ENCODE measurements at places on chromosomes 12 and 14.

DNA sequence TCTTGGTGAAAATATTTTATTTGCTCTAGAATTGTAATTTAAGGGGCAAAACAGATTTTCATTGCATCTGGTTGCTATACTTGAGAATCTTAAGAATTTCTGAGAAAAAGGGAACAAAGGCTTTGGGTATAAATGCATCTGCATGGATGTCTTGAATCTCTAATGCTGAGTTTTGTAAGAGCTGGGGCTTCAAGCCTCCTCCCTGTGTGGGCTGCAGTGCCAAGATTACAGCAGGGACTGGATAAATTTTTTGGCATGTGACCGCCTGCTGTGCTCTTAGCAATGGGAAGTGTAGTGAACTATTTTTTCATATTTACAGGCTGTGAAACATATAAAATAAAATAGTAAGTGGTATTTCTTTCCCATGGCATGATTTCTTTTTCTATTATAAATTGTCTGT, 70.0 kb downstream of the SLC38A6 start:
- DNase-seq, result no peak

GRCh38 chr14:88005978-88006851, 1.3 kb downstream of the GPR65 start:
- DNase-seq, result peak; percentile 42

DNA sequence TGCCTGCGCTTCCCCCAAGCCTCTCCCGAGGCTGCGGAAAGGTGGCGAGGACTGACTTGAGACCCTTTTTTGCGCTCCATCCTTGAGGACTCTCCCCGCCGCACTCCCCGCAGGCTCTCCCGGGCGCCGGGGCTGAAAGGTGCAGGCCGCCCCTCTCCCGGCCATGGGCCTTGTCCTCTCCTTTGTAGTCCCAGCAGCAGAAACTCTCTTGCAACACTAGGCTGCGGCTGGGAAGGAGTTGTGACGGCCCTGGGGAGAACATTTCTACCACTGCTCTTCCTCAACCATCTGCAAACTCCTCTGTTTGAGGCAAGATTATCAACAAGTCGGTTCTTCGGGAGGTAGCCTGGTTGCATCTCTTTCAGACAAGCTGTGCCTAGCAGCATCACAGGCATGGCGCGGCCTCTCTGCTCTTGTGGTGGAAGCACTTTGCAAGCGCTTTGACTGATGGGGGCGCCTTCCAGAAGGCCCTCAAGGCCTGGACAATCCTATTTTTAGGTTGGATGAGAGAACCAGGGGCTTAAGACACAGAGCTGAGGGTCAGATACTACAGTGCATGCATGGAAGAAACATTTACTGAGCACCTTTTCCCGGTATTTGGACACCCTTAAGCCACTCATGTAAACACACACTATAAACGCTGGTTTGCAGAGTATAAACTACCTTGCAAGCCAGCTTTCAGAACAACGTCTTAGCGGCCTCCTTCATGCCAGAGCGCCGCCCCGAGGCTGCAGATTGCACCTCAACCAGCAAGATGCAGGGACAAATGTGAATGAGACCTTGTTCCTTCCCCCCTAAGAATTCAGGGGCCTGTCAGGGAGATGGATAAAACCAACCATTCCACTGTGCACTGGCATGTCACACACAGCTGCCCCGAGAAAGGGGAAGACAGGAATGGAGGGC, 1.2 kb upstream of the PRIMA1 start:
- no peak for DNase-seq

DNA sequence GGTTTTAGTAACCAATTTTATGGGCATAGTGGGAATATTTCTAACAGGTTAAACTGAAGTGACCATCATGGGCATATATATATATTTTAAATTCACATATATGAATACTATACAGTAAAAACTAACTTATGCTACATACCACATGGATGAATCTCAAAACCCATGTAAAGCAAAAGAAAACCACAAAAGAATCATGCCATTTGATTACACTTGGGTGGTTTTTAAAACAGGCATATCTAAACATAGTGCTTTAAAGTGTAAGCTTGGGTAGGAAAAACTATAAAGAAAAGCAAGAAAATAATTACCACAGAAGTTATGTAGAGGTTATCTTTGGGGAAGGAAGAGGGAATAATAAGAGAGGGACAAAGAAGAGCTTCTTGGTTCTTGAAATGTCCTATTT, 326.1 kb downstream of the NAV3 start:
- no peak for DNase-seq

DNA sequence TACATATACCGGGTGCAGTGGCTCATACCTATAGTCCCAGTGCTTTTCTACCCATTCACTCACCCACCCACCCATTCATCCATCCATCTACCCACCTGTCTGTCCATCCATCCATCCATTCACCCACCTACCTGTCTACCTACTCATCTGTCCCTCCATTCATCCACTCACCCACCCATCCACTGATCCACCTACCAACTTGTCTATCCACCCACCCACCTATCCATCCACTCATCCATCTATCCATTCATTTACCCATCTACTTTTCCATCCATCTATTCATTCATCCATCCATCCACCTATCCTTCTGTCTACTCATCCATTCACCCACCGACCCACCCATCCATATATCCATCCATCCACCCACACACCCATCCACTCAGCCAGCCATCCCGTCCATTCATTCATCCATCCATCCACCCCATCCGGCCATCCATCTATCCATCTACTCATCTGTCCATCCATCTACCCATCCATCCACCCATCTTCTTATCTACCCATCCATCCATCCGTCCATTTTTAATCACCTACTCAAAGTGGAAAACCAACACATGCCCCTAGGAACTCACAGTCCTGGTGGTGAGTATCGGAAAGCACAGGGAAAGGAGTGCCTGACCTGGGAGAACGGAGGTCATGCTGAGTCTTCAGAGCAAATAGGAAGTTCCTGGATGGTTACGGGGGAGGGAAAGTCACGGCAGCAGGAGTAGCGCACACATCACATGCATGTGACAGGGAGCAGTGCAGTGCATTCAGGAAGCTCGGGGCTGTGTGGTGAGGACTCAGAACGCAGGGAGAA, 20.0 kb downstream of the DDX51 start:
- DNase-seq, result no peak

DNA sequence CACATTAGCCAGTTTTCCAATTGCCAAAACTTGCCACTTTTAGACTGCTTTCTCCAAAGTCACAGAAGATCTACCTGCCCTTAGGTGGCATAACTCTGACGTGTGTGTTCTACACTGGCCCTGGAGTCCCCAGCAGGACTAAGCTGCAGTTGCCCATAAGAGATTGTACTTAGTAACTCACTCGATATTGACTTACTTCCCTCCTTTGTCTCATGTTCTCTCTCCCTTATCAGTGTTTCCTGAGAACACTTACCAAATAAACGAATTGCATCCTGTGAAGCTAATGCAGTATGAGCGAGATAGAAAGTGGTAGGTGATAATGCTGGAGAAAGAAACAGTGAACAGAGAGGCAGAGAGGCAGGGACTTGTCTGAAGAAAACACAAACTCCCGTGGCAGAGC, 117.2 kb downstream of the NUAK1 start:
- DNase-seq, result no peak

DNA sequence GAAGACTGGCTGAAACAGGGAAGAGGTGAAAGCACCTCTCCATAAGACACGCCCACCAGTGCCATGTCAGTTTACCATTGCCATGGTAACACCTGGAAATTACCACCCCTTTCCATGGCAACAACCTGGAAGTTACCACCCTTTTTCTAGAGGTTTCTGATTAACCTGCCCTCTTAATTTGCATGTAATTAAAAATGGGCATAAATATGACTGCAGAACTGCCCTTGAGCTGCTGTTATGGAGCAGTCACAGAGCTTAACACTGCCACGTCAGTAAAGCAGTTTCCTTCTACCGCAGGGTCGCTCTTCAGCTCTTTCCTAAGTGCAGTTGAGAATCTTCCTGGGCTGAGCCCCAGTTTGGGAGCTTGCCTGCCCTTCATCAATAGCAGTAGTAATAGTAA, 55.2 kb downstream of the RASSF3 start:
- no peak for DNase-seq

DNA sequence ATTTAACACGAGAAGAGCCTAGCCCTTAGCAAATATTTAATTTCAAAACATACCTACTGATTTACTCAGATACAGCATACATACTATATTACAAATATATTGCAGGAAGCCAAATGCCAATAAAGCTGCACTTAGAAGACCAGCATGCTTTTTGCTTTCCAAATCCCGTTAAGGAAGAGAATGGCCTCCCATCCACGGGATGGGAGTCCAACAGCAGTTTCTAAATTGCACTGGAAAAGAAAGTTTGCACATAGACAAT, 156.3 kb upstream of the FOXN3 start:
- DNase-seq, result no peak

DNA sequence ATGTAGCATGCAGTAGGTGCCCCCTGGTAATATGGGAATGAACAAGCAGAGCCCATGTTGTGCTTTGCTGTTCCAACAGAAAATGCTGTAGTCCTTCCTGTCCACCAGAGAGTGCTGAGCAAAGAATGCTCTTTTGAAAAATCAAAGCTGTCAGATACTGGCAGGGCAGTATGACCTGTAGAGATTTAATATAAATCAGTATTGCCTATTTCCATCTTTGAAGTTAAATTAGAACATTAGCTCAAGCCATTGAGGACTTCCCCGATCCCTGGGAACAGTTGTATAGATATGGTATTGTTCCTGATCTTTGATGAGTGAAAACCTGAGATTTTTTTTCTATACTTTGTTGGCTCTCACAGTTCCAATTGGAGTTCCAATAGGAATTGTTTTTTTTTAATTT, 13.0 kb downstream of the TTC8 start:
- DNase-seq, result no peak

- no peak for DNase-seq
Measured at GRCh38 chr14:67477926-67478799, 10.4 kb downstream of the TMEM229B start.

DNA sequence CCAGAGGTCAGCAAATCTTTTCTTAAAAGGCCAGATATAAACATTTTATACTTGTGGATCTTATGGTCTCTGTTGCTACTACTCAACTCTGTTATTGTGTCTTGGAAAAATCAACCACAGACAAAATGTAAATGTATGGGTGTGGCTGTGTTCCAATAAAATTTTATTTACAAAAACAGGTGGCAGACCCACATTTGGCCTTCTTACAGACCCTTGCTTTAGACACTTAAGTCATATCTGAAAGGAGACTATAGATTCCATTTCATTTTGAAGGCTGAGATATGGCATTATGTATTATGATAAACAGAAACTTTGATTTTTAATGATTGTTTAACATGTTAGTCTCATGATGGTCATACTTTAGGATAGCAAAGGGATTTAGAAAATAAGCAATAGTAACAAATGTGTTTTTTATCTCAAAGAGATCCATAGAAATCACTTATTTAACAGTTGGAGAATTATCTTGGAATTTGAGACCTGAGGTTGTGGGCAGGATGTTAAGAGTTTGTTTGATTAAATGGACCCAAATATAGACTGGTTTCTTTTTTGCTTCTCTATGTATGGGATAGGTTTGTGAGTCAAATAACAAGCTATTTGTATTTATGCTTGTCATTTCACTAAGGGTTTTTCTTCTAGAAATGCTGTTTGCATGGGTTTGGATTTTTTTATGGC, 51.2 kb downstream of the PPFIBP1 start:
- DNase-seq, result no peak

DNA sequence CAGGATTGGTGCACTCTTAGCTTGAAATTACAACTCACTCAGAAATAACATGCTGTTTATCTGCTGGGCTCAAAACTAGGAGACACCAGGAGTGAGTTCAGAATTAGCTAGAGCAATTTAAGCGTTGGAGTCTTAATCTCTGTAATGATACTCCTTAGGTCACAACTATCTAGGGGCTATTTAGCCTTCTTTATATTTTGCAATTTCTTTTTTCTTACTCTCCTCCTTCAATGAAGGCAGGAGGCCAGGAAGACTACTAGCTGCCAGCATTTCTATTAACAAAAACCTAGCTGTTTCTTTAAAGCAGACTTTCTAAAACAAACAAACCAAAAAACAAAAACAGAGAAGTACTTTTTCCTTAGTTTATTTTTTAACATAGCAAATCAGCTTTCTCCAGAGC, 226.2 kb downstream of the TRHDE start:
- DNase-seq, result no peak

- DNase-seq, result no peak
Measured at GRCh38 chr14:56878766-56879165, 68.5 kb upstream of the OTX2 start.

- no peak for DNase-seq
Measured at GRCh38 chr12:55385891-55386290, 14.4 kb upstream of the OR6C65 start.

DNA sequence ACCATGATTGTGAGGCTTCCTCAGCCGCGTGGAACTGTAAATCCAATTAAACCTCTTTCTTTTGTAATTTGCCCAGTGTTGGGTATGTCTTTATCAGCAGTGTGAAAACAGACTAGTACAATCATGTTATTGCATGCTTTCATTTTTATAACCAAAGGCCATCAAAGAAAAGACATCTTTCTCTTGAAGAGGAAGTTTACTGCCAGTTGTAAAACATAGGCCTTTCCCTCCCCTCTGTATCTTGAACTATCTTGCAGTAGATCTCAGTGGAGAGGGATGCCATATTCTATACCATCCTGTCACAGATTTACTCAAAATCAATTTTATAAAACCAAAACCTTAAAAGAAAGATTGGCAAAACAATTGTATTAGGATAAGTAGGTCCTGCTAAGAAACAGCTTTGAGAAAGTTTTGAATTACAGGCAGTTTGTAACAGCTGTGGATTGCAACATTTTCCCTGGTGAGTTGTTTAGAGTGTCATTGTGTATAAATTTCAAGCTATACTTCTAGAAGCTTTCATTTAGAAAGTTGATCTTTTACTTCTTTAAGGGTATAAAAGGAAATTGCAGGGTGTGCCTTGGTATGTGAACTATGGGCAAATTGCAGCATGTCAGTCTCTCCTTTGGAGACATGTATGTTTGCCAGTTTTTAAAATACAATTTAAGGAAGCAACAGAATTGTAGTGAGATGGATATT, 128.0 kb downstream of the ATP23 start:
- no peak for DNase-seq

- no peak for DNase-seq
Measured at GRCh38 chr12:49345051-49345824, 1.4 kb upstream of the DNAJC22 start.

DNA sequence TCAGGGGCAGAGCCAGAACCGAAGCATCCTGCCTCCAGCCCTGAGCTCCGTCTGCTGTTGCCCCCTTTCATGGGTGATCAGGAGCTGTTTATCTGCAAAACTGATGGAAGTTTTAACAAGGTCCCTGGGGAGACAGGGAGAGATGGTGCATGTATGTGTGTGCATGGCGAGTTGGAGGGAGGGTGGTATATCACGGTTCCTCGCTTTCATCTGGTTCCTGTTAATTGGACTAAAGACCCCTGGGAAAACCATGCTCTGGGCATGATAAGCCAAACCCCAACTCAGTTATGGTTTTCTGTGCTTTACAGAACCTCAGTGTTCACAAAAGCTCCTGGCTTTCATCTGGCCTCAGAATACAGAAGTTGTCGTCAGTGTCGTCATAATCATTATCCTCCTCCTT, 133.6 kb downstream of the KSR2 start:
- no peak for DNase-seq

GRCh38 chr14:65478596-65478995, 66.1 kb downstream of the FUT8 start:
- no peak for DNase-seq

GRCh38 chr12:70560671-70561070, 76.6 kb downstream of the PTPRB start:
- no peak for DNase-seq

- DNase-seq, result no peak
Measured at GRCh38 chr14:30283822-30284446, 275.0 kb upstream of the G2E3 start.

- no peak for DNase-seq
Measured at GRCh38 chr12:92332552-92332951, 186.9 kb upstream of the BTG1 start.

Data from stimulated activated CD8-positive, alpha-beta memory T cell treated with anti-CD3 and anti-CD28 coated beads, Interleukin-4, amount 100 ng/mL, for 1 hour (primary cell).